ENCODE measurements at places on chromosomes 16 and 17.

DNA sequence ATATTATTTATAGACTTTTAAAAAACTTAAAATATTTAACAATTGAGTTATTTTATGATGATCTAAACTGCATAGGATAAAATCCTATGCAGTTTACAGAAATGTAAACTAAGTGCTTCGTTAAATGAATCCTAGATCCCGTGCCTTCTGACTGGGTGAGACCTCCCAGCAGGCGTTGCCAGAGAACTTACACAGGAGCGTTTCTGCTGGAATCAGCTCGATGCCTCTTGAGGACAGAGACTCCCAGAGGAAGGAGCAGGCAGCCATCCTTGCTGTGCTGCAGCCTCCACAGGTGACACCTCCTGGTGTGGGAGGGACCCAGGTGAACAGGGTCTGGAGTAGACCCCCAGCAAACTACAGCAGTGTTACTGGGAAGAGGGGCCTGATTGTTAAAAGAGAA, 160.4 kb downstream of the WWOX start:
- no peak for DNase-seq

DNA sequence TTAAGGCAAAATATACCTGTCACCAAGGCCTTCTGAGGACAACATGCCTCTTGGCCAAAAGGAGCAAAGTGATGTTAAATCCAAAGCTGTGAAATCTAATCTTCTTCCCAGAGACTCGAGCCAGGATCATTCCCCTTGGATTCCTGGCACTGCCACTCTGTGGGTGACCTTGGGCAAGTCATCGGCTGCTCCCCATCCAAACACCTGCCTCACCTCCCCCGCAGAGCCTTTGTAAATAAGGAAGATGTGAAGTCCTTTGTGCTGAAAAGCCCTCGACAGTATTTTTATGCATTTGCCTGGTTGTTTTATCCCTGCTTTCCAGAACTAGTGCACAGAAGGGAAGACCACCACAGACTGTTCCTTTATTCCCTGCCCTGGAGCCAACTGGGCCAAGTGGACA, 5.4 kb upstream of the CEP295NL start:
- DNase-seq, result peak; percentile 52

GRCh38 chr17:42365136-42365535, 23.1 kb downstream of the STAT3 start:
- DNase-seq, result no peak

DNA sequence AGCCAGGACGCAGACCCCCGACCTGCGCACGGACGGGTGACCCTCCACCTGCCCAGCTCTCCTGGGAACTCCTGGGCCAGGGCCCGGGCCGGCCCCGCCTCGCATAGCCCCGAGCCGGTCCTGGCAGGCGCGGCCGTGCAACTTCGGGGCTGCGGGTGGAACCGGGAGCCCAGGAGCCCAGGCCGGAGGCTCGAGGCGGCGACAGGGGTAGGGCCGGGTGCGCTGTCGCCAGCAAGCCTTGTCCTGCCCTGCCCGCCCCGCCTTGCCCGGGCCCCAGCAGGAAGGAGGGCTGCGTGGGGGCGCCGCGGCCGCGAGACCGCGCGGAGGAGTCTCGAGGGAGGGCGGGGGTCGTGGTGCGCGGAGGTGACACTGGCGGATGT, 408 bp downstream of the LMF1 start:
- no peak for DNase-seq

- DNase-seq, result no peak
Measured at GRCh38 chr16:3712861-3713372, 4.4 kb downstream of the TRAP1 start.

Measured in DMS53 (cell line).